ENCODE measurements at places on chromosomes 5 and 9.

DNA sequence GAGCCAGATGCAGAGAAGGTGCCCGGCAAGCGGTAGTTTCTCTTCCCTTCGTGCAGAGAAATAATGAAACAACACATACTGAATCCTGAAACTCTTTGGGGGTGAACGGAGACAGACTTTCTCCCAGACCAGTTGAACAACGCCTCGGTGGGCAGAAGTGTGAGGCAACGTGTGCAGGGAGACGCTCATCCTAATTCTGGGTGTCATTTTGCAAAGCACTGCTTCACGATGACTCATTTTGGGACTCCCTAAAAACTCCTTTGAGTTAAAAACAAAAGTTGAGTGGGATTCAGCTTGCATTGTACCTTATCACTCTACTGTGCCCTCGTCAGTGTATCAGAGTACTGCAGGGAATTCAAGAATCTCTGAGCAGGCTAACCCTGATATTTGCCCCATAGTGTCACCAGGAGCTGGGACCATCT is 3.5 kb upstream of the NEK6 start:
- no peak for DNase-seq

DNA sequence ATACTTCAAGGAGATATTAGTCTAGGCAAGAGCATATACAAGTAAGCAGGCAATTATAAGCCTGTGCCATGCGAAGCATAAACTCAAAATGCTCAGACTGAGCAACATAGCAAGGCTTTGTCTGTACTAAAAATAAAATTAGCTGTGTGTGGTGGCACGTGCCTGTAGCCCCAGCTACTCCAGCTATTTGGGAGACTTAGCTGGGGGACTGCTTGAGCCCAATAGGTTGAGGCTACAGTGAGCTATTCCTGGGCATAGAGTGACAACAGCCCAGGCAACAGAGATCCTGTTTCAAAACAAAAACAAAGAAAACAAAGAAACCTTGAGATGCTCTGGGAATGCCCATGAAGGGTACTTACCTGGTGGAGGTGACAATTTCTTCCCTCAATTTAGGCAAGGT is 130.5 kb upstream of the ZNF608 start:
- DNase-seq = no peak

DNA sequence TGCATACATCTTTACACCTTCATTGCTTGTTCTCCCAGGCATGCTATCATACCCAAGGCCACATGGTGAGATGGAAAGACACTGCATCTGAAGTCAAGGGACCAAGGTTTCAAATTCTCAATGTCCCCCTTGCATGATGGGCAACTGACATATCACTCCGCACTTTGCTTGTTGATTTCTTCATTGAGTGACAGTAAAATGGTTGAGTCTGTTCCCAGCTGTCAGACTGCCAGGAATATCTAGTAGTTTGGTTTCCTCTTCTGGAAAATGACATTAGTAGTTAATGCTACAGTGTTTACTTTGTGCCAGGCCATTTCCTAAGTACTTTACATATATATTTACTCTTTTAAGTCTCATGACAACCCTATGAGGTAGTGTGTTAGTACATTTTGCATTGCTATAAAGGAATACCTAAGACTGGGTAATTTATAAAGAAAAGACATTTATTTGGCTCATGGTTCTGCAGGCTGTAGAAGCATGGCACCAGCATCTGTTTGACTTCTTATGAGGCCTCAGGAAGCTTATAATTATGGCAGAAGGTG is 114.4 kb downstream of the PCSK1 start:
- DNase-seq = no peak

- DNase-seq = no peak
Observed at GRCh38 chr5:154367101-154367500, 78.7 kb upstream of the SAP30L start.

DNA sequence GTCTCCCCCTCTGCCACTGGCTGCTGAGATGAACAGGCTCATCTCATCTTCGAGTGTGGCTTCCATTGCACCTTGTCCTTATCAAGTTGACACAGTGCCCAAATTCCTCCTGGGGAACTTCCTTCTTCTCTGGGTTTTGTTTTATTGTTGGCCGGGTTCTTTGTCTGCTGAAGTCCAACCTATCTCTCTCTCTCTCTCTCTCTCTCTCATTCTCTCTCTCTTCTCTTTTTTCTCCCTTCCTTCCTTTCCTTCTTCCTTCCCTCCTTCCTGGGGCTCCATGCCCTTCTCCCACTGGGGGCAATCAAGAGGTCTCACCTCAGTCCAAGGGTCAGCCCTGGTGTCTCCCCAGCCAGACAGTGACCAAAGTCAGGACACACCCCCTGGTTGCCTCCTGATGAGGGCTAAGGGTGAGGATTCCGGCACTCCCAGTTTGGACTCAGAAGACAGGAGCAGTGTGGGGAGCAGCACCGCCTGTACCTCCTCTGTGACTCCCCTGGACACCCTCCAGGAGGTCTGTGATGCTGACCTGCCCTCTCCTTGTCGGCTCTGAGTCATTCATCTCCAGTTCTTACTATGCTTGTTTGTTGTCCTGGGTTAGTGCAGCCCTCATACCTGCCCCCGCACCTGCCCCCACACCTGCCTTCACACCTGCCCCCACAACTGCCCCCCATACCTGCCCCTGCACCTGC is 30.7 kb downstream of the KCNT1 start:
- DNase-seq = no peak

DNA sequence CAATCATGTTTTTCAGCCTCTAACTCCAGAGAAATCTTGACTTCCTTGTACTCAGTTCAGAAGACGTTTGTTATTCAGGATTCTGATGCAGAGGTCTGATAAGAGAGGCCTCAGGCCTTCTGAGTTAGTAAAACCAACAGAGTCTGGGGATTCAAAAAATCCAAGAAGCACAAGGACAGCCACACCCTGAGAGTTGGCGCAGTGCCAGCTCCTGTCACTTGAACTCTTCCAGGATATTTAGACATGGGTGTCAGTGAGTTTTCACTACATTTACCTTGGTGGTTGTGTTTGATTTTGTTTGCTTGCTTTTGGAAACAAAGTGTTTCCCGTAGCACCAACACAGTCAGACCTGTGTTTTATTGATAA is 41.6 kb upstream of the PDE8B start:
- DNase-seq = no peak

- DNase-seq = no peak
Observed at GRCh38 chr5:163089230-163089629, 348.2 kb upstream of the CCNG1 start.

GRCh38 chr5:82859451-82860140 is 217.6 kb downstream of the TMEM167A start:
- no peak for DNase-seq

- DNase-seq = no peak
Observed at GRCh38 chr5:176862330-176862995, 36.7 kb downstream of the HK3 start.

DNA sequence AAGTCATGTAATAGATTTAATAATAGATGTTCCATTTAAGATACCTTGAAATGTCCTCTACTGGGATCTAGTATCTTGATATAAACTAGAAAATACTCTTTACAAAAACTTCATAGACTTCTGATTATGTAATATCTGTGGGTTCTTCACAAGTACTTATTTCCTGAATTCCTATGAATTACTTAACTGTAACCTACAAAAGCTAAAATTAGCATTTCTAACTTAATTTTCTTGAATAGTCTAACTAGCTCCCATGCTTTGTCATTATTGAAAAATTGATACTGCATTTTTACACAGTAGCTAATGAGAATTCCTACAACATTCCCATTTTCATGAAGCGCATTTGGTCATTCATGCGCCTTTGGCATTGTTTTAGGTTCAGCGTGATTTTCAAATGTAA is 1828.2 kb downstream of the MAT2B start:
- DNase-seq = no peak

GRCh38 chr9:32426278-32426939 is 42.0 kb downstream of the ACO1 start:
- no peak for DNase-seq

- no peak for DNase-seq
Observed at GRCh38 chr5:37319037-37319782, 51.7 kb downstream of the NUP155 start.

DNA sequence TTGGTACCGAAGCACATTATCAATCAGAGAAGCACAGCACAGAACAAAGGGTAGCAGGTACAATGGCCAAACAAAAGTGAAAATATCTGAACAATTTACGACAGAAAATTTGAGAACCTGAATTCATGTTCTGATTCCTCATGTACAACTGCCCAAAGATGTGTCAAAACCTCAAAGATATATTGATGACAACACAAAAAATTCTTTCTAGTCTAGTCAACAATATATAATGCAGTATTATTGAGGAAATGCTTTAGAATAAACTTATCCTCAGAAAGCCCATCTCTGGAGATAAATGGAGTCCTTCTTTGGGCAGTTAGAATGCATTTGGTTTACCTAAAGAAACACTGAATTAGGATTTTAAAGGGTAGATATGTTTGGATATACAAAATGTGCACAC is 6.8 kb upstream of the SMARCA2 start:
- DNase-seq = no peak
